ENCODE measurements at places on chromosomes 5 and 9.

- no peak for DNase-seq
Measured at GRCh38 chr5:146695646-146696045, 179.7 kb upstream of the GPR151 start.

- no peak for DNase-seq
Measured at GRCh38 chr5:113112435-113112834, 135.8 kb downstream of the DCP2 start.

DNA sequence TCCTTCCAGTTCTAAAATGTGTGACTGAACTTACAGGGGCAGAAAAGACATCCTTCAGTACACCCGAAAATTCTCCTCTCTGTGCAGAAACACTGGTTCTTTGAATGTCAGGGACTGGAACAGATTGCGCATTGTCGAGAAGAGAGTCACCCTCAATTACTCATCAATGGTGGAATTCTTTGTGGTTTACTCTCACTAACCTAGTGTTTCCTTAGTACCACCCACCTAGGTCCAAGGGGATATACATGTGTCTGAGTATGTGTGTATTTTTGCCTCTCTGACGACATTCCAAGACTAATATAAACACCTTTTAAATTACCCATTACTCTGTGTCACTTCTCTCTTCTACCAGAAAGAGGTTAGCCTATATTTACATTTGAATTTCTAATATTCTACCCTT is 660.8 kb downstream of the TLE1 start:
- peak; percentile 50 for DNase-seq

- no peak for DNase-seq
Measured at GRCh38 chr9:20906326-20906725, 125.1 kb downstream of the HACD4 start.

GRCh38 chr9:125455876-125456275 is 194.2 kb downstream of the GAPVD1 start:
- no peak for DNase-seq

DNA sequence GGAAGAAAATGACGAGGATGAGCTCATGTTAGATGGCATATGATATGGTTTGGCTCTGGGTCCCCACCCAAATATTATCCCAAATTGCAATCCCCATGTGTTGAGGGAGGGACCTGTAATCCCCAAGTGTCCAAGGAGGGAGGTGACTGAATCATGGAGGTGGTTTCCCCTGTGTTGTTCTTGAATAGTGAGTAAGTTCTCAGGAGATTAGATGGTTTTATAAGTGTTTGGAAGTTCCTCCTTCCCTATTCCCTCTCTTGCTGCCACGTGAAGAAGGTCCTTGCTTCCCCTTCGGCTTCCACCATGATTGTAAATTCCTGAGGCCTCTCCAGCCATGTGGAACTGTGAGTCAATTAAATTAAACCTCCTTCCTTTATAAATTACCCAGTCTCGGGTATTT is 10.1 kb downstream of the EDIL3 start:
- DNase-seq, result no peak

All from HTR-8/SVneo (cell line).